Urinary bladder (tissue), 4 donors: ENCODE measurements at places on chromosomes 3 and 15. TPM values are rescaled to one million over a fixed set of nuclear protein-coding genes. Genes with fewer than 3 reads are reported as not detected.

The GOLGA8N gene
- 5.5 TPM for polyA plus RNA-seq

The DUOXA1 gene
- 12.1 TPM for polyA plus RNA-seq

The GOLGA8T gene
- polyA plus RNA-seq, result 0.13 TPM

The AADACL2 gene
- polyA plus RNA-seq, result 1.4 TPM

The KBTBD13 gene
- polyA plus RNA-seq, result 0.19 TPM

The ANKRD63 gene
- polyA plus RNA-seq, result not detected

The SAXO2 gene
- polyA plus RNA-seq, result 0.49 TPM

The KIF7 gene
- polyA plus RNA-seq, result 9.9 TPM

The PRR20G gene
- not detected for polyA plus RNA-seq

The KNG1 gene
- polyA plus RNA-seq, result 0.37 TPM

The SCG5 gene
- polyA plus RNA-seq, result 2.4 TPM

The MUC13 gene
- polyA plus RNA-seq, result not detected

The CLRN1 gene
- polyA plus RNA-seq, result not detected

The SYNPR gene
- not detected for polyA plus RNA-seq

The DUOX1 gene
- polyA plus RNA-seq, result 7.1 TPM

The CD200 gene
- 36.2 TPM for polyA plus RNA-seq

The SPTSSB gene
- 11.1 TPM for polyA plus RNA-seq

The DENND4A gene
- polyA plus RNA-seq, result 8.5 TPM

The CD96 gene
- polyA plus RNA-seq, result 2.1 TPM

The NRROS gene
- 7.2 TPM for polyA plus RNA-seq

The P2RY1 gene
- polyA plus RNA-seq, result 4.1 TPM

The CFAP100 gene
- polyA plus RNA-seq, result not detected

The COL6A5 gene
- 5.0 TPM for polyA plus RNA-seq

The RAD54L2 gene
- 5.5 TPM for polyA plus RNA-seq

The LRRC31 gene
- not detected for polyA plus RNA-seq

The CCR8 gene
- not detected for polyA plus RNA-seq

The TRIM71 gene
- not detected for polyA plus RNA-seq

The AGBL1 gene
- polyA plus RNA-seq, result not detected

The GOLGA6B gene
- polyA plus RNA-seq, result 0.06 TPM

The CCDC80 gene
- 62.3 TPM for polyA plus RNA-seq

The ZBBX gene
- polyA plus RNA-seq, result not detected

The RFTN1 gene
- 26.7 TPM for polyA plus RNA-seq

The MOBP gene
- 0.94 TPM for polyA plus RNA-seq

The MESD gene
- 17.7 TPM for polyA plus RNA-seq

The COL7A1 gene
- polyA plus RNA-seq, result 19.7 TPM

The GALK2 gene
- polyA plus RNA-seq, result 22.2 TPM

The CSTA gene
- 12.4 TPM for polyA plus RNA-seq

The SLC12A6 gene
- polyA plus RNA-seq, result 6.6 TPM

The PRRT3 gene
- 2.8 TPM for polyA plus RNA-seq

The TTC23 gene
- 17.8 TPM for polyA plus RNA-seq

The DNAJA4 gene
- polyA plus RNA-seq, result 18.5 TPM

The HRH1 gene
- 6.3 TPM for polyA plus RNA-seq

The KATNBL1 gene
- 15.3 TPM for polyA plus RNA-seq
